ENCODE measurements at places on chromosomes 12 and 14.

GRCh38 chr14:37622231-37622923, 26.9 kb downstream of the TTC6 start:
- no peak for DNase-seq

DNA sequence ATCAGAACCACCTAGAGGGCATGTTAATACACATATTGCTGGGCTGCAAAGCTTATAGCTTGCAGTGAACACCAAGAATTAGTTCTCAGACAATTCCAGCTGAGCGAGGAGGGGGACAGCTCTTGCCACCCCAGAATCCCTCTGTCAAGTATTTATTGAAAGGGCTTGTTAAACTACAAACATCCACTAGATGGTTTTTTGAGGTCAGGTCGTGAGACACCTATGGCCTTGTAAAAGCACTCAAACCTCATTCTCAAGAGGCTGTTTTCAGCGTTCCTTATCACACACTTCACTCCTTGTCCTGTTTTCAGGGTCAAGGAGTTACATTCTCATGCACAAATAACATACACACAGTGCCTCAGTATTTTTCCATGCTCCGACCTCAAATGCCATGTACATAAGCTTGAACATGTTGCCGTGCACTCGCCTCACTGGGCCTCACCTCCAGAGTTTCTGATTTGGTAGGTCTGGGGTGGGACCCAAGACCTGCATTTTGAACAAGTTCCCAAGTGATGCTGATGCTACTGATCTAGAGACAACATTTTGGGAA, 98.8 kb upstream of the PTPRR start:
- no peak for DNase-seq

DNA sequence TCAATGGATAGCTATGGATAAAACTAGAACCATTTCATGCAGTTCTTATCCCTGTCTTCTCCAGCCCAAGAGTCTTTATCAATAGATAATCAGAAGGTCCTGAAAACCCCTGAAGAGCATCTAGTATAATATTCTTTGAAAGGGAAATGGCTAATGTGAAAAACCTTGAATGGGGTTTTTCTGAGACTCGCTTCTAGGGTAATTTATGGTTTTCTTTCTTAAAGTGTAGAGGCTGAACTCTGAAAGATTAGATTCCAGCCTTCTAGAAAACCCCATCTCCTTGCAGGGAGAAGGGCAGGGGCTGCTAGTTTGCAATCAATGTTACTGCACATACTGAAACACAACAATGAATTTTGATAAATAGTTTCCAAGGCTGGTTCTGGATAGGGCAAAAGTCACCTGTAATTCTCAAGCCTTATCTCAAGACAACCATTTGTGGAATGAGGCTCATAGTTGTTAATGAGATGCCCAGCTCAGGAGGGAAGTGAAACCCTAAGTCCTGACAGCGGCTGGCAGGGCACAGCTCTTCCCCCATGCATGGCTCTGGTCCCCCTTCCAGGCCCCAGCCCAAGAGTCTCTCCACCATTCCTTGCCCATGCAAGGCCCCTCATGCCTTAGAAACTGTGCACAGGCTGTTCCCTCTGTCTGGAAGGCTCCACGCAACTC, 33.7 kb upstream of the PYGL start:
- no peak for DNase-seq

DNA sequence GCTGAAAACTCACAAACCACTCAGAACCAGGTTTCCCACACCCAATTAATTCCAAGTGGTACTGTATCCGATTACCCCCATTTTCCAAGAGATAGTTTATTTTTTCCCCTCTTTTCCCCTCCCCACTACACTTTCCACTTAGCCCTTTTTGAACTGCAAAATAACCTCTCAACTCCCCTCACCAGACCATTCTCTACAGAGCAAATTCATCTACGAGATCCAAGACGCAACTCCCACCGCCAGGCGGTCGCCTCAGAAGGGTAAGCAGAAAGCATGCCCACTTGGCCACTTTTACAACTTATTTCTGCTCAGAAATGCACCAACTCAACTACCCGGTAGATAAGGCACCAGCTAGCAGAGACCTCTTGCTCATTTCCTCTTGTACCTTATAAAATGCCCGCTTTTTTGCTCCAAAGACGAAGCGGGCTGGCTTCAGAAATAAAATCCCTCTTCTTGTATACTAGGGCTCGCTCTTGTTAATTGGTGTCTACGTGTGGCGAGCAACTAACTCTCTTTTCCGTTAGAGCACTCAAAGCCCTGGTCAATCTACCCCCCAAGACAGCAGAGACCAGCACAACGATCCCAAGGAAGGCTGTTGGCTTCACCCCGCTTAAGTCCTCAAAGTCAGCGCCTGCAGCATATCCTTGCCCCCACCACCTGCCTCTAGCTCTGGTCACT, 910 bp upstream of the SRP54 start:
- no peak for DNase-seq

All from psoas muscle (tissue), 8 donors.